H9 (cell line): ENCODE measurements at places on chromosomes 13 and 19. TPM values are rescaled to one million over a fixed set of nuclear protein-coding genes. Genes with fewer than 3 reads are reported as not detected.

The POSTN gene
- total RNA-seq, result 0.33 and 0.46 TPM in 2 replicates

The ACP7 gene
- 0.15 and 0.18 TPM in 2 replicates for total RNA-seq

DNA sequence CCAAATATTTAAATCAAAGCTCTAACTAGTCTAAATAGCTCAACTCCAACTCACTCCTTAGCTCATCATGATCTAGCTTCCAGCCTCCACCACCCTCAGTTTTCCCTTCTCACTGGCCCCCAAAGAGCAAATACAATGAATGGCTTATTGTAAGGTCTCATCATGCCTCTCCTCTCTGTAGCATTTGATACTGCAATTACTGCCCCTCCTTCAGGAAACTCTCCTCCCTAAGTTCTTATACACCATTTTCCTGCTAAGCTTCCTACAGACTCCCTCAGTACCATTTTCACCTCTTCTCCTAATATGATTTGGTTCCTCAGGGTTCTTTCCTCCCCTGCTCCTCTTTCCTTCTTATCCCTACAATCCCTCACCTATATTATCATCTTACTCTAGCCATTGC, 12.8 kb downstream of the KPNA3 start:
- DNase-seq, result no peak
- no peaks in the 10 kb centered on the region for H3K36me3 ChIP-seq
- H3K4me3 ChIP-seq, result no peak overlapping the region
- no peaks in the 10 kb centered on the region; the same call in 1 of the 2 replicates for H3K4me1 ChIP-seq

DNA sequence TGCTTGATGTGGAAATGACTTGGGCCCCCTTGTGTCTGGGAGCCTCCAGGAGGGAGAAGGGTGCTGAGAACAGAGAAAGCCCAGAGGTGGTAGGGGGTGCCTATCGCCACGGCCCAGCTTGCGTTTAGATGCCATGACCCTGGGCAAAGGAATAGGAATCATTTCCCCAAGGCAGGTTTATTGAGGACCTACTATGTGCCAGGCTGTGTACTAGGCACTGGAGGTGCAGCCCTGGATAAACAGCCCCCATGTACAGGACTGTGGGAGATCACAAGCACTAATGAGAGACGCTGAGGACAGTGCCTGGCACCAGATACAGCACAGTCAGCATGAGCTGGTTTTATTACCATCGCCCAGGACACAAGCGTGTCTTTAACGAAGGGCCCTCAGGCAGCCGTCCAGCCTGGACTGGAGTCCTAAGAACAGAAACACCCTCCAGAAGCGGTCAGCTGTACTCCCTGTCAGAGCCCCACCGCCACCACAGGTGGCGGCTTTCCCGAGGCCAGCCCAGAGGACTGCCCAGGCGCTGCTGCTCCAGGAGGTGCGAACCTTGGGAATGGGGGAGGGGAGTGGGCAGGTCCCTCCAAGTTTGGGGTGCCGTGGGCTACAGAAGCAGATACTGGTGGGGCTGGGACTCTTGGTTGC, 4.6 kb downstream of the TMEM147 start:
- no peaks in the 10 kb centered on the region for H3K27me3 ChIP-seq
- H3K4me1 ChIP-seq, result no peaks in the 10 kb centered on the region
- no peak overlapping the region for H3K27ac ChIP-seq
- H3K36me3 ChIP-seq, result peaks cover 19% of the 10 kb centered on the region
- no peak overlapping the region for H3K4me3 ChIP-seq

GRCh38 chr13:31699650-31700049, 39.7 kb upstream of the RXFP2 start:
- no peaks in the 10 kb centered on the region for H3K27me3 ChIP-seq
- 0 out of 2 replicates have a peak, but pooled peaks cover 3% of the 10 kb centered on the region for H3K4me1 ChIP-seq
- peaks cover 4% of the 10 kb centered on the region; the same call in 1 of the 3 replicates for H3K36me3 ChIP-seq
- H3K27ac ChIP-seq, result no peak overlapping the region
- peak; percentile 33 for DNase-seq

The FBXO27 gene
- 14.5 and 16.7 TPM in 2 replicates for total RNA-seq

DNA sequence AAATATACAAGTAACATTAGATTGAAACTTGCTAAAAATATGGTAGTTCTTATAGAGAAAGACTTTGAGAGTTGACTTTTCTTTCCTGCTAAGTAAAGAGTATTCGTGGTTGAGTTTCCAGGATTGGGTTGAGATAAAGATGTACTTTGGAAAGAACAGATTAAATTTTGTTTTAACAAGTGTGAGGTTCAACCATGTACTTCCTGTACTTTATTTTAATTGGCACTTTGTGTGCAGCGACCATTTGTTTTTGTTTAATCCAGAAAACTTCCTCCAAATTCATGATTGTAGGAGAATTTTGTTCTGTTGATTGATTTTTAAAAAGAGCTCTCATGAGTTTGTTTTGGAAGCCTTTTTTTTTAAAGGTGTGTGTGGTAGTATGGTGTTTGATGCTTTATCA, 46.9 kb downstream of the PAN3 start:
- no peak overlapping the region for H3K27ac ChIP-seq
- peaks cover 6% of the 10 kb centered on the region; the same call in 1 of the 2 replicates for H3K36me3 ChIP-seq
- no peaks in the 10 kb centered on the region for H3K4me1 ChIP-seq

- no peaks in the 10 kb centered on the region for H3K27me3 ChIP-seq
- H3K4me1 ChIP-seq, result no peaks in the 10 kb centered on the region
- H3K36me3 ChIP-seq, result no peaks in the 10 kb centered on the region
- no peak overlapping the region for H3K27ac ChIP-seq
- no peak for DNase-seq
- H3K4me3 ChIP-seq, result no peak overlapping the region
Measured at GRCh38 chr13:101979825-101980224, 422.0 kb downstream of the FGF14 start.

The CAMSAP3 gene
- total RNA-seq, result 28.4 and 31.3 TPM in 2 replicates

GRCh38 chr13:40311356-40312101, 354.9 kb downstream of the FOXO1 start:
- no peak for DNase-seq
- H3K4me3 ChIP-seq, result no peak overlapping the region
- H3K27me3 ChIP-seq, result no peaks in the 10 kb centered on the region; the same call in 1 of the 2 replicates
- H3K4me1 ChIP-seq, result no peaks in the 10 kb centered on the region; the same call in 1 of the 2 replicates
- peaks cover 19% of the 10 kb centered on the region for H3K36me3 ChIP-seq

The PEAK3 gene
- not detected in 2 replicates for total RNA-seq

- H3K4me1 ChIP-seq, result no peaks in the 10 kb centered on the region
- no peak overlapping the region for H3K4me3 ChIP-seq
- no peak for DNase-seq
Measured at GRCh38 chr19:4814625-4815425, 16.7 kb downstream of the TICAM1 start.

The PEX11G gene
- 2.4 and 2.8 TPM in 2 replicates for total RNA-seq

DNA sequence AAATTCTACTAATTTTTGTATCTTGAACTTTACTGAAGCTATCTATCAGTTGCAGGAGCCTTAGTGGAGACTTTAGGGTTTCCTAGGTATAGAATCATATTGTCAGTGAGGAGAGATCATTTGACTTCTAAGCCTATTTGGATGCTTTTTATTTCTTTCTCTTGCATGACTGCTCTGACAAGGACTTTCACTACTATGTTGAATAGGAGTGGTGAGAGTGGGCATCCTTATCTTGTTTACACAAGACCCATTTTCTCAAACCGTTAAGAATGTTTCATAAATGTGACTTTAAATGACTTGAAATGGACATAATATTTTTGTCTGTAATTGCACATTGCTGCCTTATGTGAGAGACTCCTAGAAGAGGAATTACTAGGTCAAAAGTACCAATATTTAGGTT, 17.9 kb upstream of the CSNK1A1L start:
- no peak overlapping the region for H3K4me3 ChIP-seq
- no peak for DNase-seq
- H3K27ac ChIP-seq, result no peak overlapping the region
- H3K4me1 ChIP-seq, result no peaks in the 10 kb centered on the region

GRCh38 chr19:38277549-38277948, 13.2 kb downstream of the SPINT2 start:
- no peak for DNase-seq
- H3K4me1 ChIP-seq, result no peaks in the 10 kb centered on the region

DNA sequence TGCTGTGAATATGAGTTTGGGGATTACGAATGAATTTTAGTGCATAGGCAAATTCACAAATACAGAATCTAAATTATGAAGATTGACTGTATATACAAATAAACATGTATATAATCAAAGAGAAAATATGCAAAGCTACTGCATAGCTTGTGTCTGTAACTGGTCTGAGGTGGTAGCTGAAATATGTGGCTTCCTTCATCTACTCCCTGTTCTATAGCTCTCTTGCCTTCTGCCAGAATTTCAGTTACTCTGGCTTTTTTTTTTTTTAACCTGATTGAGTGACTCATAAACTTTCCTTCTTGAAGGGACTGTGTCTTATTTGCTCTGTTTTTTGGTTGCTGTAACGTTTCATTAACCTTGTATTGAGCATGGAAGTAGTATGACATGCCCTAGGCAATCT, 26.6 kb downstream of the DNAJC3 start:
- no peak overlapping the region for H3K27ac ChIP-seq
- H3K4me1 ChIP-seq, result 0 out of 2 replicates have a peak, but pooled peaks cover 3% of the 10 kb centered on the region
- no peaks in the 10 kb centered on the region for H3K27me3 ChIP-seq
- no peaks in the 10 kb centered on the region for H3K36me3 ChIP-seq
- DNase-seq, result no peak

DNA sequence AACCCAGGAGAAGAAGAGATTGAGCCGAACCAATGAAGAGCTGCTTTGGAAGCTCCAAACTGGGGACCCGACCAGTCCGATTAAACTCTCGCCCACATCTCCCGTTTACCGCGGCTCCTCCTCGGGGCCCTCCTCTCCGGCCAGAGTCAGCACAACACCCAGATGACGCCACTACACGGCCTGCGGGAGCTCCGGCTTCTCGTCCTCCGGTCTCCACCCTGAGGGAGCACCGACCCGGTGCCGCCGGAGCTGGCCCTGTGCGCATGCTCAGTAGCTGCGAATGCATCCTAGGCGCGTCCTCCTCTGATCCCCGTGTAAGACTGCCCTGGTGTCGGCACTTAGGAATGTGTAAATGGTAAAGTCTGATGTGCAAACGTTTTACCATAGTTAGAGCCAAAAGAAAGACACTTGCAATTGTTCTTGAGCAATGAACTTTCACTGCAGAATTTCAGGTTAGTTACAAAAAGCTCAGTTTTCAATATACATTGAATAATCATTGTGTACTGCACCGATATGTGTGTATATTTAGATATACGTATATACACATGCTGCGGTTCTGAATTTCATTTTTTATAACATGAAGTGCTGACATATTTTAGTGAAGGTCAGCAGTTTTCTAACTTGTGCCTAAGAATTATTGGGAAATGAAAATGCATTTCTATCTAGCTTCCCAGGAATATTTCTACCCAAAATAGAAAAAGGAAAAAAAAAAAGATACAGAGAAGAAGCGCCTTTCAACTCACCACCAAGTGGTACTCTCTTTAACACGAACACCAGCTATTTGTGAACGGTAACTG, 92.2 kb downstream of the SLC7A1 start:
- DNase-seq, result peak; percentile 84
- peak overlapping the region; percentile 48 for H3K4me3 ChIP-seq
- no peaks in the 10 kb centered on the region for H3K36me3 ChIP-seq
- H3K27me3 ChIP-seq, result no peaks in the 10 kb centered on the region
- no peak overlapping the region for H3K27ac ChIP-seq

GRCh38 chr13:99527301-99527700, 26.0 kb downstream of the TM9SF2 start:
- H3K27ac ChIP-seq, result no peak overlapping the region
- peaks cover 55% of the 10 kb centered on the region for H3K36me3 ChIP-seq
- no peaks in the 10 kb centered on the region for H3K27me3 ChIP-seq
- no peaks in the 10 kb centered on the region for H3K4me1 ChIP-seq
- no peak for DNase-seq
- no peak overlapping the region for H3K4me3 ChIP-seq

The KLF1 gene
- total RNA-seq, result 0.37 and 0.53 TPM in 2 replicates

The ZNF730 gene
- total RNA-seq, result 19.7 and 21.4 TPM in 2 replicates

DNA sequence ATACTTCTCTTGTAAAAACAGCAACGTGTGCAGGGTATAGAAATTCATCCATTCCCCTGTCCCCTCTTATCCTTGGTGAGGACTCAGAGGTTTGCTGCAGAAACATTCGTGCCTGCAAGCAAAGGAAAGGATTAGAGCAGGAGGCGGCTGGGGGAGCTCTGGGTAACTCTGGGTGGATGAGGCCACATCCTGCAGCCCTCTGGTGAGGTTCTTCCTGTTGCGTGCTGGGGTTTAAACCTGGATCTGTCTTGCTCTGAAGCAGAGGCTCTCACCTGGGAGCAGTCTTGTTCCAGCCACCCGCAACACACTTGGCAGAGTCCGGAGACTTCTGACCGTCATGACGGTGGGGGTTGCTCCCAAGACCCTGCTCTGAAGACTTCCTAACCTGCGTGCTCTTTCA, 69.2 kb downstream of the ATP11A start:
- no peaks in the 10 kb centered on the region for H3K27me3 ChIP-seq
- H3K4me3 ChIP-seq, result no peak overlapping the region
- H3K36me3 ChIP-seq, result peaks cover 9% of the 10 kb centered on the region
- no peaks in the 10 kb centered on the region for H3K4me1 ChIP-seq
- no peak for DNase-seq

The ZNF534 gene
- total RNA-seq, result not detected in 2 replicates

DNA sequence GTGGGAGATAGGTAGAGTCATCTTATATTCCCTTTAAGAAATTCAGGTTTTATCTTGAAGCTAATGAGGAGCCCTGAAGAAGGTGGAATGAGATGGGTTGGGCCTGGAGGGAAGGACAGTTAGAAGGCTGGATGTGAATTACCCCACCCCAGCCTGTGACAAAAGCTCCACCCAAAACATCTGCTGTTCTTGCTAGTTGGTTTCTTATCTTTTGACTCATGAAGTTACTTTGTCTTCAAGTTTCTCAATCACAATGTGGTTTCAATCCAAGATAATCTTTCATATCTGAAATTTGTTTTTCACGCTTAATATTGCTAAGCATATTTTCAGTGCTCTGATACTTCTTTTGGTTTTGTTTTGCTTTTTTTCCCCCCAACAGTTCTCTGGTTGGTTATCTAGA, 38.3 kb upstream of the HMGB1 start:
- no peak for DNase-seq
- no peaks in the 10 kb centered on the region; the same call in 1 of the 2 replicates for H3K4me1 ChIP-seq
- H3K36me3 ChIP-seq, result no peaks in the 10 kb centered on the region
- no peaks in the 10 kb centered on the region for H3K27me3 ChIP-seq
- no peak overlapping the region for H3K27ac ChIP-seq

GRCh38 chr19:23309926-23310325, 59.7 kb upstream of the ZNF724 start:
- peaks cover 18% of the 10 kb centered on the region; the same call in 1 of the 2 replicates for H3K36me3 ChIP-seq
- H3K27me3 ChIP-seq, result no peaks in the 10 kb centered on the region
- no peak overlapping the region for H3K4me3 ChIP-seq
- no peak overlapping the region for H3K27ac ChIP-seq

DNA sequence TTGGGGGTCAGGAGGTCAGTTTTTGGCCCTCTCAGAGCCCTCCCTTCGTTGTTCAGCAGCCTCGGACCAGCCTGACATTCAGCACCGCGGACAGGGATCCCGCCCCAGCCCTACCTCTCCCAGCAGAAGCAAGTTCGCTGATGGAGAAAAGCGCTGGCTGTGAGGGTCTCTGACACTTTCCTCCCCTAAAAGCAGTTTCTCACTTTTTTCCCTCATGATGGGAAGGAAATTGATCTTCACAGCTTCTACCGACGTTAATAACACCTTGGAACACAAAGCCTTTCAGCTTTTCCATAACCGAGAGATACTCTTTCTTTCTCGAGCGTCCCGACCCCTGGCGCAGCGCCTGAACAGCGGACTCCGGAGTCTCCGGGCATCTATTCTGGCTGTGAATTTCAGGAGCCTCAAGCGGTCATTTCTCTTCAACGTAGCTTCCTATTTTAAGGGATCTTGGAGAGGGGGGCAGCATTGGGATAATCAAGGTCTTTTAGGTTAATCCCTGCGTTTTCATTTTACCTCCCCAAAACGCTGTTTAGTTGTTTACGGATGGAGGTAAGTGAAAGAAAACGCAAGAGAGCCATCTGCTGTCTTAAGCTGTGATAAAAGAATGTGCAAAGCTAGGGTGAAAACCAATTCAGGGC, 467.2 kb downstream of the ITGBL1 start:
- peak; percentile 73 for DNase-seq
- H3K4me3 ChIP-seq, result peak overlapping the region; percentile 50
- peaks cover 27% of the 10 kb centered on the region for H3K27me3 ChIP-seq
- no peaks in the 10 kb centered on the region for H3K4me1 ChIP-seq

The SYCN gene
- not detected in 2 replicates for total RNA-seq
